Activated T-cell treated with anti-CD3 and anti-CD28 coated beads, Interleukin-2, amount 50 U/mL, for 72 hours (primary cell): ENCODE measurements at places on chromosomes 2 and 18. TPM values are rescaled to one million over a fixed set of nuclear protein-coding genes. Genes with fewer than 3 reads are reported as not detected.

Gene SYT4
- not detected for total RNA-seq

Gene KIAA1328
- 9.4 TPM for total RNA-seq

Gene KLHL29
- total RNA-seq, result 4.0 TPM

Gene MC4R
- not detected for total RNA-seq

Gene IL36B
- total RNA-seq, result not detected

Gene HRH4
- total RNA-seq, result 0.10 TPM

DNA sequence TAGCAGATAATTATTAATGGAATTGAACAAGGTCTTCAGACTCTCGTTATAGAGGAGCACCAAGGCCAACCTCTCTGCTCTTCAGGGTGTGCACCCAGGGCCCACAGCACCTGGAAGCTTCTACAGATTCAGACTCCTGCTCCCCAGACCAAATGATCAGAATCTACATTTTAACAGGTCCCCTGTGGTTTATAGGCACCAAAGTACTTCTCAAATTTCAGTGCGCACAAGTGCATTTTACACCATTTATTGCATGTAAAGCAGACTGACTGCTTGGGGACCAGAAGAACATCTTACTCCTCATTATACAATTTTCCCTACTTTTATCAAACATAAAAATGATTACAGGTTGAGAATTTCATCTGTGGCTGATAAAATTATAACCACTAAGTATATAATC lies 163.9 kb downstream of the COL4A4 start:
- no peak for DNase-seq
- H3K4me3 ChIP-seq, result no peak overlapping the region
- no peaks in the 10 kb centered on the region for H3K27me3 ChIP-seq
- peaks cover 9% of the 10 kb centered on the region for H3K36me3 ChIP-seq
- no peak overlapping the region for H3K27ac ChIP-seq

- H3K36me3 ChIP-seq, result no peaks in the 10 kb centered on the region
- no peak overlapping the region for H3K4me3 ChIP-seq
- H3K4me1 ChIP-seq, result no peaks in the 10 kb centered on the region
- DNase-seq, result no peak
Observed at GRCh38 chr2:42858140-42859005, 66.0 kb upstream of the HAAO start.

DNA sequence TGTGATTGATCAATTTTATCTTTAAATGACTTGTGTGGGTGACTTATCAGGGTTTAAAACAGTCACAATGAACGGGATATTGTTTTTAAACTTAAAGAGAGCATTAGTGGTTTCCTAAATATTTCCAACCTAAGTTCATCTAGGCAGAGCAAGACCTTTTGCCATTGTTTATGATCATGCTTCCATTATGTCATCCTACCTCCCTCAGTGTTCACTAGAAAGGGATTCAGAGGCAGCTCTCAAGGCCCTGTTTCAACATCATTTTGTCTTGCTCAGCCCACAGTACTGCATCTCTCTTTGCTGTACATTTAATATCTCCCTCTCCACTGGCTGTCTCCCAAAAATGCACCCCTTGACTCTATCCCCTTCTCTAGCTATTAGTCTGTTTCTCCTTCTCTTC lies 21.5 kb upstream of the PELI1 start:
- no peak overlapping the region for H3K4me3 ChIP-seq
- peaks cover 12% of the 10 kb centered on the region for H3K4me1 ChIP-seq
- H3K36me3 ChIP-seq, result no peaks in the 10 kb centered on the region
- no peaks in the 10 kb centered on the region for H3K27me3 ChIP-seq

DNA sequence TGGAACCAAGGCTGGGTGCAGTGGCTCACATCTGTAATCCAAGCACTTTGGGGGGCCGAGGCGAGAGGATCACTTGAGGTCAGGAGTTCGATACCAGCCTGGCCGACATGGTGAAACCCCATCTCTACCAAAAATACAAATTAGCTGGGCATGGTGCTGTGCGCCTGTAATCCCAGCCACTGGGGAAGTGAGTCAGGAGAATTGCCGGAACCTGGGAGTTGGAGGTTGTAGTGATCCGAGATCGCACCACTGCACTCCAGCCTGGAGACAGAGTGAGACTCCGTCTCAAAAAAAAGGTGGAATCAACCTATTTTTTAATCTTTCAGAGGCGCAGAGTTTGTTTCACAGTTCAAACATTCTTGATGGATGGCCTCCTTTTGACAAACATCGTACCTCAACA lies 24.5 kb upstream of the ATP8B1 start:
- DNase-seq, result no peak
- H3K36me3 ChIP-seq, result peaks cover 7% of the 10 kb centered on the region
- peaks cover 7% of the 10 kb centered on the region for H3K4me1 ChIP-seq
- H3K27ac ChIP-seq, result no peak overlapping the region
- peaks cover 28% of the 10 kb centered on the region for H3K27me3 ChIP-seq

GRCh38 chr18:28176948-28177827 lies at the start of gene CDH2:
CDH2 (minus strand) TSS chr18:28177130; CDS start chr18:28177022, 108 bp downstream.
- no peak within 1 kb of the TSS for H3K27ac ChIP-seq
- H3K36me3 ChIP-seq, result peaks cover 8% of the 10 kb centered on the region
- peaks cover 51% of the 10 kb centered on the region for H3K27me3 ChIP-seq

- H3K4me3 ChIP-seq, result no peak overlapping the region
- H3K36me3 ChIP-seq, result no peaks in the 10 kb centered on the region
- no peak overlapping the region for H3K27ac ChIP-seq
- H3K27me3 ChIP-seq, result no peaks in the 10 kb centered on the region
Observed at GRCh38 chr2:240956171-240956934, 42.1 kb upstream of the SNED1 start.

- no peak overlapping the region for H3K27ac ChIP-seq
- H3K4me3 ChIP-seq, result no peak overlapping the region
- H3K4me1 ChIP-seq, result no peaks in the 10 kb centered on the region
- H3K27me3 ChIP-seq, result no peaks in the 10 kb centered on the region
- DNase-seq, result no peak
- H3K36me3 ChIP-seq, result no peaks in the 10 kb centered on the region
Observed at GRCh38 chr18:43776997-43777396, 499.7 kb upstream of the SYT4 start.

DNA sequence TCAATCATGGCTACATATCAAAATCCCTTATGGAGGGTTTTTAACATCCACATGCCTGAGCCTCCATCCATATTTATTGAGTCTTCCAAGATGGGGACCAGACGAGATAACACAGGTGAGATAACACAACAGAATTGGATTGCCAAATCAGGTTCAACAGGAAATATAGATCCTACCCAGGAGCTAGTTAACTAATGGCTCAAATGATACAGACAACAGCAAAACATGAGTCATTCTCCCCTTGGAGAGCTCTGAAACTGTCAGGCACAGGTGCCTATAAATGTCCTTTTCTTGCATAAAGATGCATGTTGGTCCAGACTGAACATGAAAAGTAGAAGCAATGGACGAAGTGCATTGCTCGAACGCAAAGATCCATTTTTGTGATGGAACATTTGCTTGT lies 202.2 kb downstream of the CDH20 start:
- no peak for DNase-seq
- H3K4me1 ChIP-seq, result no peaks in the 10 kb centered on the region
- no peak overlapping the region for H3K27ac ChIP-seq
- H3K36me3 ChIP-seq, result no peaks in the 10 kb centered on the region
- no peak overlapping the region for H3K4me3 ChIP-seq

- H3K27me3 ChIP-seq, result no peaks in the 10 kb centered on the region
- peaks cover 10% of the 10 kb centered on the region for H3K4me1 ChIP-seq
- no peak overlapping the region for H3K4me3 ChIP-seq
- no peaks in the 10 kb centered on the region for H3K36me3 ChIP-seq
Observed at GRCh38 chr2:55155764-55156281, 76.3 kb downstream of the CLHC1 start.

DNA sequence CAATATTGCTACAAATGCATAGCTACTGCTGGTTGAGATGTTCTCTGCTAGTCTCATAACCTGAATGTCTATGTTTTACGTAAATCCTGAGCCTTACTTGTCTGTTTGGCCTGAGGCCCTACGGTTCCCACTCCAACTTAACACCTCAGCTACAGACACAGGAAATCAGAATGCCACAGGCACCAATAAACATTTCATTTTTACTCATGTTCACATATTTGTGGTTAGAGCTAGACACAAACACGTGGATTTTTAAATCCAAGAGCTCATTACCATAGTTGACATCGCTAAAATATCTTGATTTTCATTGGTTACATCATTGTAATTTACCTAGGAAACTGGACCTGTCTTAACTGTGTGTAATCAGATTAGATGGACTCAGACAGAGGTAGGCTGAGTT lies 263.8 kb upstream of the CDH19 start:
- H3K27me3 ChIP-seq, result no peaks in the 10 kb centered on the region
- H3K27ac ChIP-seq, result no peak overlapping the region
- no peak for DNase-seq
- no peaks in the 10 kb centered on the region for H3K36me3 ChIP-seq
- no peaks in the 10 kb centered on the region for H3K4me1 ChIP-seq

- no peak for DNase-seq
- H3K27ac ChIP-seq, result no peak overlapping the region
- H3K36me3 ChIP-seq, result no peaks in the 10 kb centered on the region
- peaks cover 6% of the 10 kb centered on the region for H3K4me1 ChIP-seq
- no peaks in the 10 kb centered on the region for H3K27me3 ChIP-seq
Observed at GRCh38 chr2:217371781-217372213, 511.9 kb upstream of the TNP1 start.

GRCh38 chr18:79657342-79657996 lies 22.1 kb upstream of the CTDP1 start:
- no peak overlapping the region for H3K4me3 ChIP-seq
- H3K4me1 ChIP-seq, result peaks cover 6% of the 10 kb centered on the region
- peaks cover 12% of the 10 kb centered on the region for H3K27me3 ChIP-seq
- no peak for DNase-seq
- no peak overlapping the region for H3K27ac ChIP-seq
- H3K36me3 ChIP-seq, result peaks cover 2% of the 10 kb centered on the region

- no peak for DNase-seq
- H3K4me3 ChIP-seq, result no peak overlapping the region
- H3K36me3 ChIP-seq, result no peaks in the 10 kb centered on the region
- H3K27me3 ChIP-seq, result no peaks in the 10 kb centered on the region
- no peak overlapping the region for H3K27ac ChIP-seq
- no peaks in the 10 kb centered on the region for H3K4me1 ChIP-seq
Observed at GRCh38 chr2:96694279-96694678, 45.6 kb downstream of the LMAN2L start.

DNA sequence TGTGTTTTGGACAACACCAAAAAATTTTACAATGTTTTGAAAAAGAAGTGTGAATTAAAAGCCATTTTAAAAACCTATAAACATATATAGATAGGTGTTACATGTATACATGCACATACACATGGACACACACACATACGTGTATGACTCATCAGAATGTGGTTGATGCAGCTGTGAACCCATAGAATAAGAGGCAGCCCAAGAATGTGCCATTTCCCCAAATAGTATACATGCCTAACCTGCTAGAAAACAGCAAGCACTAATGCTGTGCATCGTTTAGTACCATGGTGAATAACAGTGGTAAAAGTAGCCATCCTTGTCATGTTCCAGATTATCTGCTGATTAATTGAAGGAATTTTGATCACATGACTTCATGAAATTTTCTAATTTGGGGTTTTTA lies 149.0 kb downstream of the DSEL start:
- H3K4me3 ChIP-seq, result no peak overlapping the region
- no peaks in the 10 kb centered on the region for H3K4me1 ChIP-seq
- no peak overlapping the region for H3K27ac ChIP-seq
- no peaks in the 10 kb centered on the region for H3K36me3 ChIP-seq

DNA sequence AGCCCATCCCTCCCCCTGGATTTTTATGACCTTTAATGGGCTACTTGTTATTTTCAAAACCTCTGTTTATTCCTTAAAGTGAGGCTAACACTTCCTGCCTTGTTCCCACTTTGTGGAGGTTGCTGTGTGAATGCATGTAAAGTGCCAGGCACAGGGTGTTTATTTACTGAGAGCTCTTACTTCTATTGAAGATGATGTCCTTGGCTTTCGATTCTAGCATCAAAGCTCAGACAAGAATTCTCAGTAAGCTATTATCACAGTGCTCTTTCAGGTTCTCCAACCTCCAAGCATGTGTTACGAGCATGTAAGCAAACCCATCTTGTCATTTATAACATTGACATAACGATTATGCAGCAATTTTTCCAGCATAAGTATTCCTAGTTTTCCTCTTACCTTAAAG lies 44.2 kb downstream of the DPYSL5 start:
- H3K4me1 ChIP-seq, result no peaks in the 10 kb centered on the region
- no peak overlapping the region for H3K4me3 ChIP-seq
- no peak for DNase-seq
- peaks cover 6% of the 10 kb centered on the region for H3K27me3 ChIP-seq
- H3K36me3 ChIP-seq, result no peaks in the 10 kb centered on the region

- H3K4me3 ChIP-seq, result no peak overlapping the region
- peaks cover 44% of the 10 kb centered on the region for H3K4me1 ChIP-seq
- H3K36me3 ChIP-seq, result peaks cover 18% of the 10 kb centered on the region
Observed at GRCh38 chr2:40033781-40034180, 254.7 kb upstream of the THUMPD2 start.

DNA sequence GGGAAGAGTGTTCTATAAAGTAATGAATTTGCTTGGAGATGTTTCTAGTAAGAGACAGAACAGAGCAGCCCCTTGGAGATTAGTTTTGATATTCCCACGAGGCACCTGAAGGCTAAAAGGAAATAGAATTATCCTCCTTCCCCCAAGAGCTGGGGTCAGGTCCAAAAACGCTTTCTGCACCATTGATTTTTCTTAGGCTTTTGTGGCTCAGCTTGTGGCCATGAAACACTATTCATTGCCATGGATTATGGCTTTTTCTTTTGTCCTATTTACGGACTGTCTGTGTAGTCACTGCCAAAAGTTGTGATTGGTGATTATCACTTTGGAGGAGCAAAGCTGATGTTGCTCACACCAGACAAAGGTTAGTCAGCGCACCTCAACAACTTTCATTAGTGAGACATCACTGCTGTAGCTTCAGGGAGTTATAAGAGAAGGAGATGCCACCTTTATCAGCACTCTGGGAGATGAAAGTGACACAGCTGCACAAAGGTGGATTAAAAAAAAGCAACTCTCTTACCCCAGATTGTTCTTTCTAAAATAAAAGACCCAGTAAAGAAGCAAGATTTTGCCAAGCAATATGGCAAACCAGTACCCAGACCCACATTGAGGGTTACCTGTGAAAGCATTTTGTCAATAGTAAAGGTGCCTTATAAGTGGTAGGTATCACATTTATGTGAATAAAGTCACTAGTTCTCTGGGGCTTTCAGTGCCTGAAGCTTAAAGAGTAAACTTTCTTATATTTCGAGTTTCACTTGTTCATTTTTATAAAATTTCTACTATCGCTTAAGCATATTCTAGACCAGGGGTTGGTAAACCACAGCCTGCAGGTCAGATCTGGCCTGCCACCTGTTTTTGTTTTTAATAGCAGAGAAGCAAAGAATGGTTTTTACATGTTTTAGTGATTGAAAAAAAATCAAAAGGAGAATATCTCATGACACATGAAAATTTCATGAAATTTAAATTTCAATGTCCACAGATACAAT lies 10.6 kb downstream of the CXCR4 start:
- H3K36me3 ChIP-seq, result no peaks in the 10 kb centered on the region
- DNase-seq, result no peak
- peaks cover 27% of the 10 kb centered on the region for H3K4me1 ChIP-seq
- H3K27ac ChIP-seq, result no peak overlapping the region
- no peaks in the 10 kb centered on the region for H3K27me3 ChIP-seq
